ENCODE measurements at places on chromosomes 6 and 20. TPM values are rescaled to one million over a fixed set of nuclear protein-coding genes. Genes with fewer than 3 reads are reported as not detected.

DNA sequence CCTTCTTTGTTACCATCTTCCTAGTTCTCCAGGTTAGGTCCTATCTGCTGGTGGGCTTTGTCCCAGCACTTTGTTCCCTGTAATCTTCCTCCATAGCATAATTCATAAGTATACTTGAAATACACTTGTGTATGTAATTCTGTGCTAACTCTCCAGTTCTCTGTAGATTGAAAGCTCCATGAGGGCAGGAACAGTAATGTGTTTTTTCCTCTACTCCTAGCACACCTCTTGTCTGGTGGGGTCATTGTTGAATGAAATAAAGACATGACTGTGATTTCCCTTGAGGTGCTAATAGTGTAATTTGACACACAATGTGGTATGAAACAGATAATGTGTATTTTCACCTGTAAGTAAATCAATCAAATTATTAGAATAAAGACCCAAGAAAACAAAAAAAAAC is 30.0 kb downstream of the MAP3K4 start:
- no peak for DNase-seq

- DNase-seq = no peak
These were observed 187.1 kb upstream of the STXBP5 start for GRCh38 chr6:147017153-147017552.

DNA sequence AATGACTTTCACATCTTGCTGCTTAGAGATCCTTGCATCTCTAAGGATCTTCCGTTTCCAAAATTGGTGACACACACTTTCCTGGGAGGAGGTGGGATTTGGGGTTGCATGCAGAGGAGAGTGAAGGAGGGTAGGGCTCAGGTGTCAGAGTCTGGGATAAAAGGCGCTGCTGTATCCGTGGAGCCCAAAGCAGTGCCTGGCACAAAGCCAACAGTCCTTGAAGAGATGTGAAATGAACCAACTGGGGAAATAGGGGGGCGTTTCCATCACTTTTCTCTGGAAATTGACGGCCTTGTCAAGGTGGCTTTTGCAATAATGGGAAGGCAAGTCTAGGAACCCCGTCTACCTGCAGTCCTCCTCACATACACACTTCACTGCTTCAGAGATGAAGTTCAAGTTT is 59.5 kb upstream of the NELFCD start:
- no peak for DNase-seq

DNA sequence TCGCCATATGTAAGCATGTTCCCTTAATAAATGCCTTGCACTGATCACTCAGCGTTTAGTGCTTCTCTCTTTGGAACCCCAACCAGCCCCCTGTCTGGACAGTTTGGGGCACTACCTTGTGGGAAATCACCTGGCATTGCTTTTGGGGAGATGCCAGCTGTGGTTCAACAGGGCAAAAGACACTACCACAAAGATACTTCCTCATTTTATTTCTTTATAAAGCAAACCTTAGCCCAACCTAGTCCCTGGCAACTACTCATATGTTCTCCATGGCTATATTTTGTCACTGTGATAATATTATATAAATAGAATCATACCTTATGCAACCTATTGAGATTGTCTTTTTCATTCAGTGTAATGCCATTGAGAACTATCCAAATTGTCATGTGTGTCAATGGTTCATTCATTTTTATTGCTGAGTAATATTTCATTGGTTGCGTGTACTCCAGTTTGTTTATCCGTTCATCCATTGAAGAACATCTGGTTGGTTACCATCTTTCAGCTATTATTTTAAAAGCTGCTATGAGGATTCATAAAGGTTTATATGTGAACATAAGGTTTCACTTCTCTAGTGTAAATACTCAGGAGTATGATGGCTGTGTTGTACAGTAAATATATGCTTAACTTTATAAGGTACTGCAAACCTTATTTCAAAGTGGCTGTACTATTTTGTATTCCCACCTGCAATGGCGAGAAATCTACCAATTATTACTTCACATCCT is 114.8 kb downstream of the MOXD1 start:
- DNase-seq = no peak

GRCh38 chr20:1764136-1765033 is 106.8 kb upstream of the SIRPG start:
- DNase-seq = peak; percentile 27

- DNase-seq = no peak
These were observed 398 bp upstream of the SPATS1 start for GRCh38 chr6:44342052-44342451.

DNA sequence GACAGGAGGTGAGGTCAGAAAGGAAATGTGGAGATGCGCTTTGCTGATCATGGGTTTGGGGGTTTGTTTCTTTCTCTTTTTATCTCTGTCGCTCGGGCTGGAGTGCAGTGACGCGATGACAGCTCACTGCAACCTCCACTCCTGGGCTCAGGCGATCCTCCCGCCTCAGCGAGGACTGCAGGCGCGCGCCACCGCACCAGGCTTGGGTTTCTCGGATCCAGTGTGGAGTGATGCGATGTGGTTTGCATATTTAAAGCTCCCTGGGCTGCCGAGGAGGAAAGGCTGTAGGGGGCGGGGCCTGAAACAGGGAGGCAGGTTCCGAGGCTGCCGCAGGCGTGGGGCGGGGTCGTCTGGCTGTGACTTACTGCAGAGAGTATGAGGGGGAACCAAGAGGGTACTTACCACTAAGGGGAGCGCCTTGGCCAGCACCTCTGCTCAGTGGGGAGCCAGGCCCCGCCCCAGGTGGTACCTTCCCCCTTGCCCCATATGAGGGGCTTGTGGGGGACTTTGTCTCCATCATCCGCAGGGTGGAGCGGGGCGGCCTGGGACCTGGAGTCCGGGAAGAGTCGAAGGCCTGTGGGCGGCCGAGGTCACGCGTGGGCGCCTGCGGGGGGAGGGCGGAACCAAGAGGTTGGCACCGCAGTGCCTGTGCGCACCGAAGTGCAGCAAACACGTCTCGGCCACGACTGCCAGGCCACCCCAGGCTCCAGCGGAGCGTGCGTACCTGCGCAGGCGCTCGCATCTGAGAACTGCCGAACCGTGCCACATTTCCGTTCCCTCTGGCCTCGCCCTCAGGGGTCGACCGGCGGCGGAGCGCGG is 12.7 kb upstream of the BAK1 start:
- DNase-seq = no peak

DNA sequence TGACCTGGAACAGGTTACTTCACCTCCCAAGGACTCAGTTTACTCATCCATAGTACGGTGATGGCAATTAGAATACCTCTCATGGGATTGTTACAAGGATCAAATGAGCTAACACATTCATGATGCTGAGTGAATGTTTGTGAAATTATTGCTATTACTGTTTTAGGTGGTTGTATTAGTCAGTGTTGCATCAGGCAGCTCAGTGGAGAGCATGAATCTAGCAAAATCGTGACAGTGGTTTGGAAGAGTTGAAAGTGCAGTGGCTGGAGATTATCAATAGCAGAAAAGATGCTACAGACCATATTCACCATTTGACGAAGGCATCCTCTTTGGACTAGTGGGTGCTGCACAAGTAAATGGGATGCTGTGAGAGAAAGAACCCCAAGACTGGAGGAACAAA is 50.4 kb upstream of the CTNNBL1 start:
- DNase-seq = no peak

- no peak for DNase-seq
These were observed 167.7 kb downstream of the SIM1 start for GRCh38 chr6:100296810-100297544.

DNA sequence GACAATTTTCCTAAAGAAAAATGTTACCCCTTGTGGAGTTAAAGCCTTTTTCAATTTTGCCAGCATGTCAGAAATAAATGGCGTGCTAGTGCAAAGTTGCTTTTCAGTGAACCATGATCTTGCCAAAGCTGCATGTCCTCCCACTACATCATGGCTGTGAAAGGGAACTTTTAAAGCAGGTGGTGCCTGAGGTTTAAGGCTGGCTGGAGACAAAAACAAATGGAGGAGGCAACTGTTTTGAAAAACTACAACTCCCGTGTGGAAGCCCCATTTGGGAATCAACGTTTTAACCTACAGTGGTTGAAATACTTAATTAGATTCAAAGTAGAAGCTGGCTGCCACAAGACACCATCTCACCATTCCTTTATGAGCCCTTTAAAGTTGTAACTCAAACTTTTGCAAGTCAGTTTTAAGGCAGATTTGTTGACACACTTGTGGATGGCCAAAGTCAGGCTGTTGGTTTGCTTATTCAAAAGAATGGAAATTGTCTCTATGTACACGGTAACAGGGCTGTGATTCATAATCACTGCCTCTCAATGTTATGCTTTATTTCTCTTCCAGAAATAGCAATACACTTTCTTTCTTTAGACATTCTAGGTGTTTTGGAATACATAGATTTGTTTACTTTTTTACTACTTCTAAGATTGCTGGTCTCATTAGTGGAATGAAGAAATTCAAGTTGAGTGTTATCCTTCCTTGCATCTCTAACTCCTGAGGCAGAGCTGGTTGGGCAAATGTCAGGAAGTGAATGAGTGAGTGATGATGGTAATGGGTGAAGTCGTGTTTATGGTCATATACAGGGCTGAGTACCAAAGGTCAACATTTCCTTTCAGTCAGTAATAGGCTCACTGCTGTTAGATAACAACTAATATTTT is 196.4 kb upstream of the GMDS start:
- DNase-seq = no peak

GRCh38 chr20:47708953-47709833 is 76.1 kb downstream of the SULF2 start:
- DNase-seq = no peak

DNA sequence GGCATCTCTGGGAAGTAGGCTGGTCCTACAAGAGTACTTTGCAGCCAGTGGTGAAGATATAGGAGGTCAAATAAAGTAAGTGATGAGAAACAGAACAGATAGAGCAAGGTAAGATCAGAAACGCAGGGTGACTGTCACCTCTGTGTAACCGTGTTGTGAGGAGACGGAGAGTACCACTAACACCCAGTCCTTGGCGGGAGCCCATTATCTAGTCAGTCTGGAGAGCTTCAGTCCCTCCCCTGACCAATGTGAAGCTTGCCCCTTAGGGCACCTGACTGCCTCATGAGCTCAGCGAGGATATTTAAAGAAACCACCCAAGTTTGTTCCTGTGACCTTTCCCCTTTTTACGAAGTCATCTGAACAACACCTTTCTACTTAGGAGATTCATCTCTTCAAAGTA is 110.0 kb downstream of the SAMD5 start:
- DNase-seq = no peak

DNA sequence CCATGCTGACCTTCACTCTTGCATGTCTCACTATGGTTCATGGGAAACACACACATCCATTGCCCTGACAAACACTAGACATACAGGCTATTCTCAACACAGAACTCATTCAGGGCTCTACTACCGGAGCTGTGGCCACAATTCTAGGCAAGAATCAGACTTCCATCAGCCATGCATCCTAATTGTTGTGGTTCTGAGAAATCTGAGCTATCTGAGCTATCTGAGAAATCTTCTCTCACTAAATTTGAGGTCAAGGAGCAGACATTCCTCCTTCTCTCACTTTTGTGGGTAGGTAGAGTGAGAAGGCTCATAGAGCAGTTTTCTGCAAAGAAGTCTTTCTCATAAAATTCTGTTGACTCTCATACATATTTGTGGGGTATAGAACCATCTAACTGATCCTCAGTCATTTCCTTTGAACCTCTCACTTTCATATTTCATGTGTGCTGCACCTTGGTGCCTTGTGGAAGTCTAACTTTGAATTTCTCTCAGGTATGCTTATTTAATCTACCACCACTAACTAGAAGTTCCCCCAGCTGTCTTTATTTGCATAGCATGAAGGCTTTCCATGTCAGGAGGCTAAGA is 43.6 kb downstream of the ADGRF1 start:
- DNase-seq = no peak

DNA sequence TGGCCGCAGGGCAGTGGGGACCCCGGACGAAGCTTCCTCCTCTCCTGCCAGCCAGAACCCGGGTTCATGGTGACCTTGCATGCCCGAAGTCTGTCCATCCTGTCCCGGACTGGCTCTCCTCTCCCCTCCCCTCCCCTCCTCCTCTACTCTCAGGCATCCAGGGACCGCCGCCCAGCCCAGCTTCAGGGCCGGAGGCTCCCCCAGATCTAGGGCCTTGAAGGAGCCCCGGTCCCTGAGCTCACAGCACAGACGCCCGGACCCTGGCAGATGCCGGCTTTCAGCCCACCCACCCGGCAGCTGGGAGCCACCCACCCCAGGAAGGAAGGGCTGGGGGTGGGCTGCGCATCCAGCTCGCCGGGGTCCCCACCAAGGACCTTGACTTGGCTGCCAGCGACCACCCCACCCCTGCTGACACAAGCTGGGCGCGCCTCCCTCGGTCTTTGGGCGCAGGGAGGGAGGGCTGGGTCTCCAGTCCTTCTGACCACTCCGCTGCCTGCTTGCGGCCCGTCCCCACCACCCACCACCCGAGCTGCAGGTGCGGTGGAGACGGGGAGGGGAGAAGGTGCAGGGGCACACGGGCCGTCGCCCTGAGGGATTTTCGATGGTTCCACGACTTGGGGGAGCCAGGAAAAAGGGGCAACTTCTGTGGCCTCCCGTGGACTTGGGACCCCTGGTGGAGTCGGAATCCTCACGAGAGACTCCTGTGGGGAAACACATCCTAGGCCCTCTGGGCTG is 5.8 kb upstream of the ABHD16B start:
- no peak for DNase-seq

GRCh38 chr6:72835749-72836148 is 213.9 kb downstream of the KCNQ5 start:
- no peak for DNase-seq

DNA sequence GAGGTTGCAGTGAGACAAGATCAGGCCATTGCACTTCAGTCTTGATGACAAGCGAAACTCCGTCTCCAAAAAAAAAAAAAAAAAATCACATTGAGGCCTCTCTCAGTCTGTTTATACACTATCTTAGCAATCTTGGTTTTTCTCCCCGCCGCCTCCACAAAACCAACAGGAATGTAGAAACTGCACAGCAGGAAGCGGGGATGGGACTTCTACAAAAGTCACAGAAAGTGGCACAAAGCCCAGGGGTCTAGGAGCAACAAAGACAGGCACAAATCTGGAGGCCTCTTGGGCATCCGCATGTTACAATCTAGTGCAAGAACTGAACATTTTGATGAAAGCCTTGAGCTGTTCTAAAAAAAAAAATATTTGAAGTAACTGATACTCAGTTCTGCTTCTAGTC is 48.6 kb downstream of the KDM1B start:
- DNase-seq = no peak

GRCh38 chr20:36572701-36573102 is 695 bp upstream of the TGIF2 start:
- peak; percentile 82 for DNase-seq

- no peak for DNase-seq
These were observed 40.0 kb downstream of the RRBP1 start for GRCh38 chr20:17641993-17642392.

The XKR7 gene
- total RNA-seq = not detected

The FOXC1 gene
- total RNA-seq = not detected

The SOX18 gene
- not detected for total RNA-seq

The KIAA0408 gene
- 11.0 TPM for total RNA-seq

The PROKR2 gene
- total RNA-seq = not detected

The RAET1L gene
- not detected for total RNA-seq

The JPH2 gene
- not detected for total RNA-seq
